CD14-positive monocyte (primary cell): ENCODE measurements at places on chromosomes 5 and 9.
A peak's percentile ranks its signal among the peaks of the same experiment; 100 is the strongest.

GRCh38 chr5:65072850-65073249, 304.1 kb downstream of the CWC27 start:
- no peak for DNase-seq

GRCh38 chr5:67012171-67012570, 184.4 kb downstream of the CD180 start:
- DNase-seq = no peak

GRCh38 chr5:55868846-55869245, 17.7 kb downstream of the IL31RA start:
- peak; percentile 71 for DNase-seq

DNA sequence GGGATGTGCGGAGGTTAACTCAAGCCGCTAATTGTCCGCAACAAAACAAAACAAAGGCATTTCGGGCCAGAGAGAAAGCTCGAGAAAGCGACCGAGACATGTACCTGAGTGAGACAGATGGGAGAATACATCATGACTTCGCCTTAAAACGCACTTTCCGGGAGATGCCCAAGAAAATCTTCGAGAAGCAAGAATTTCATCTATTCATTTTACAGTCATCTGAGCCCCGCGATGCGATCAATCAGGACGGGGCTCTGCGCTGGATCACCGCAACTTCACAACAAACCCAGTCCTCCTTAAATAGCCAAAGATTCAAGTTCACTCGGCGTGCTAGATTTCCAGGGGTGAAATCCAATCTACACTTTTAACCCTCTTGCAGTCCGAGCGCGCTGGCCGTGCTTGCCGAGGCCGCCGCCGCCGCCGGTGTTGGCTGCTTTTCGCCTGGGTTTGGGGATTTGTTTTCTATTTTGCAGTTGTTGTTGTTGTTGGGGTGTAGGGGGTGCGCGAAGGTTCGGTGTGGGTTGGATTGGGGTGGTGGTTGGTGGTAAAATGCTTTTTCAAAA, 482 bp downstream of the NFIB start:
- no peak for DNase-seq

GRCh38 chr5:107601076-107601475, 69.7 kb downstream of the EFNA5 start:
- no peak for DNase-seq

DNA sequence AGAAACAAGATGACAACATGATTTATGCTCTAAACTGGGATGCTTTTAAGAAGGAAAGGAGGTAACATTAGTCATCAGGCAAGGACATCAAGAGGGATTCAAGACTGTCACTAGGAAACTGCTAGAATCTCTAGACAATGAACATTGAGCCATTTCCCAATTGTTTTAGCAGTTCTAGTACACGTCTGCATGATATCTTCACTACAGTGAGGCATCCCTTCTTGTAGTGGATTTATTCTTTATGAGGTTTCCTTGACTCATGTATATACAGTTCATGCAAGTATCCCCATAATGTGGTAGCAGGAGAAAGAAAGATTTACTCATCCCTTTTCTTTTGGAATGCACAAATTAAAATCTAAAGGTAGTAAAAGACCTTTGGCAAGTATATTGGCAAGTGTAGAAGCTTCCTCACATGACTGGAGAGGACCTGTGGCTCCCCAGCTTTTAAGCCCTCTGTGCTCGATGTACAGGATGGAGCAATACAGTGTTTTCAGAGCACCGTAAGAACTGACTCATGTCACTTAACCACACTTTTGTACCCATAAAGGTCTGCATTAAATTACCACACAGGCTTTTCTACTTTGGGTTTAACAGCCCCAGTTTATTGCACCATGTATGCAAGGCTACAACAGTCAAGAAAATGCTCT, 335.9 kb downstream of the SEMA5A start:
- DNase-seq = no peak

DNA sequence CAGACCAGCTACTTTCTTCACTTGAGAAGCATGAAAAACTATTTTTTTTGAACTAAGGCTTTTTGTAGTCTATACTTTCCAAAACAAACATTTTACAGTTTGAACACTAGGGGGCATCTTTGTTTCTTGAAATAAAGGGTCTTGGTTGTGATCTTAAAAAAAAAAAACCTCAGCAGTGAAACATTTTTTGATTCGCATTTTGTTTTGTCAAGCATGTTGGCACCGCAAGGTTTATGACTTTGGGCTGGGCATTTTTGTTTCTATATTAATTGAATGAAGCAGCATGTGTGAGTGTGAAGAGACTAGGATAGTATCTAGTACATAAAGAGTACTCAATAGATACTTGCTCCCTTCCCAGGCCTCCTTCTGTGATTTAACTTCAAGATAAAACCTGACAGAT, 31.6 kb upstream of the ACOT12 start:
- DNase-seq = peak; percentile 50

- peak; percentile 10 for DNase-seq
These were observed 9.3 kb downstream of the OBP2B start for GRCh38 chr9:133199648-133200321.

DNA sequence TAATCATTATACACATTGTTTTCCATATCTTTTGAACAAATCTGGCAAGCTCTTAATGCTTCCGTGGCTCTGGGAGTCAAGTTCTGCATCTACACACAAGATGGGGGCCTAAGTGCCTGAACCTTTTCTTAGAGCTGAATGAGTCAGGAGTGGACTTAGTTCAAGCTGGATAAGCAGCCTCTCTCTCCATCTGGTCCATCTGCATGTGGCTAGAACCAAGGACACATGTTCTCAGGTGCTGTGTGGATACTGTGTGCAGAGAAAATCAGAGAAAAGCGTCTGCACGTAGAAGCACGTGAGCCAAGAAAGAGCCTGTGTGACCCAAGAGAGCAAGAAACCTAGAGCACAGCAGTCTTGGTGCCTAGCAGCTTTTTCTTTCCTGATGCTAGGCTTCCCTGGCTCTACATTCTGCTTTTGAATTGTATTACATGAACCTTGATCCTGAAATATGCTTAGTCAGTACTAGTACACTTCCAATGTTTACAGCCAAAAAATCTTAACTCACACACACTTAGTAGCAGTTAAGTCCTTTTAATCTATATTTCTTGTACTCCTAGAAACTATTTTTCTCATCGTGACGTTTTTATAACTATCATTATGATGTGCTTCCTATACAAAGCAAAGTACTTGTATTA, 1798.9 kb downstream of the MAT2B start:
- DNase-seq = no peak

DNA sequence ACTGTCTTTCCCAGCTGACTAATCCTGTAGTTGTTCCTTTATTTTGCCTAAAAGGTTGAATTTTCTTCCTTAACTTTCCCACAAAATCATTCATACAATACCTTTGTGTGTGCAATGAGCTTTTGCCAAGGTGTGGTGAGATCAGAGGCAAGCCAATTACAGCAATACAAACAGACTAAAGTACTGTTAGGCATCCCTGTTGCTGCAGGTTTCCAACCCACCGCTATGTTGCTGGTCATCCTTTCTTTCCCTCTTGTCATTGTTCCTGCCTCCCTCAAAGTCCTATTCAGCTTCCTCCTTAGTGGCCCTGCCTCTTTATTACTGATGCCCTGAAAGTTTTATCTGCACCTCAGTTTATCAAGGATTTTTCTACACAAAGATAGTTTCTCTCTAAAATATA, 22.1 kb downstream of the ITGA2 start:
- no peak for DNase-seq

DNA sequence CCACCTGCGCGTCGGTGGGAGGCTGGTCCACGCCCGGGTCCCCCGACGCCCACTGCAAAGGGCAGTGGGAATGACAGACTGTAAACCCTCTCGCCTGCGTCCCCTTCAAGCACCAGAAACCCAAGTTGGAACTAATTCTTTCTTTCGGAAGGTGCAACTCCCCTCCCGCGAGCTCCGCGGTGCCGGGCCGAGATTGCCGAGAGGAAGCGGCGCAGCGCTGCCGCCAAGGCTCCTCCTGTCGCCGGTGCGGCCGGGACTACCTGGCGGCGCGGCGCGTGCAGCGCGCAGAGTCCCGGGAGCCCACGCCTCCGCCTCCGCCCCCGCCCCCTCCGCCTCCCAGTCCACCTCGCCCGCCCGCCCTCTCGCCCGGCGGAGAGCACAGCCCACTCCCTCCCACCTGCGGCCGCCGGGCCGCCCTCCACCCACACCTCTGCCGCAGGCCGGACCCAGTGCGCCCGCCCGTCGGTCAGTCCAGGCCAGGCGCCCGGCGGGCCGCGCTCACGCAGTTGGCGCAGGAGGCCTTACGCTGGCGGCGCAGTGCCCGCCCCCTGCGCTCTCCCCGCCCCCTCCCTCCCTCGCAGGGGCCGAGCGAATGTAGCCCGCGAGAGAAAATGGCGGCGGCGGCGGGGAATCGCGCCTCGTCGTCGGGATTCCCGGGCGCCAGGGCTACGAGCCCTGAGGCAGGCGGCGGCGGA, at the start of gene MAP3K1:
Gene MAP3K1 (plus strand): TSS at position 587 of the 695 bp plus-strand sequence. CDS start 25 bp downstream, at position 612.
- peak; percentile 76 for DNase-seq

- DNase-seq = no peak
These were observed 6.8 kb downstream of the SLC36A1 start for GRCh38 chr5:151454166-151454565.

GRCh38 chr5:41869151-41869723, 988 bp downstream of the OXCT1 start:
- no peak for DNase-seq

- DNase-seq = no peak
These were observed 54.6 kb upstream of the ELL2 start for GRCh38 chr5:96016216-96016615.

DNA sequence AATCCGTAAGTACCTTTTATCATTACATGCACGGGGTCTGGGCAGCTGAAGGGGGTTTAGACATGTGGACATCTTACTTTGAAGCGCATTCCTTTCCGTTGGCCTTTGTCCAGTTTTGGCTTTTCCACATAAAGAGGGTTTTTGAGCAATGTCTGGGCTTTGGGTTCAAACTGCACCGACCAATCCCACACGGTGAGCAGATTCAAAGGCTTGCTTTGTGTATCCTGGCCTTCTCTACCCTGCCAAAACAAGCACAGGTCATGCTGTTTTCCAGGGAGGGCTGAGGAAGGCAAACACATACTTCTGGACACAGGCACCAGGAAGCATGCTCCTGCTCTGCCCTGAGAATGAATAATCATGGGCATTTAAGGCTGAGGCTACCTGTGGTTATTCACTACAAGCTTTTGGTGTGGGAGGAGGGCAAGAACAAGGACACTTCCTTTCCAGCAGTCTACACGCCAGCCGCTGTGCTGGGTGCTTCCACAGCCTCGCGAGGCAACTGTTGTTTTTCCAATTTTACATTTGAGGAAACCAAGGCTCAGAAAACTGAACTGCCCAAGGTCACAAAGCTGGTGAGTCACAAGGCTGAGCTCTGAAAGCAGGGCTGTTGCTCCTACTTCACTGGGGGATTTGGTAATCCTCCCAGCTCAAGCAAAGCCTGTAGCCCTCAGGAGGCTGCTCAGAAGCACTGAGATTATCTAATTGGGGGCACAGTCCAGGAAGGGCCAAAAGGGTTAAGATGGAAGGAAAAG, 59.8 kb upstream of the GOLPH3 start:
- DNase-seq = peak; percentile 68

DNA sequence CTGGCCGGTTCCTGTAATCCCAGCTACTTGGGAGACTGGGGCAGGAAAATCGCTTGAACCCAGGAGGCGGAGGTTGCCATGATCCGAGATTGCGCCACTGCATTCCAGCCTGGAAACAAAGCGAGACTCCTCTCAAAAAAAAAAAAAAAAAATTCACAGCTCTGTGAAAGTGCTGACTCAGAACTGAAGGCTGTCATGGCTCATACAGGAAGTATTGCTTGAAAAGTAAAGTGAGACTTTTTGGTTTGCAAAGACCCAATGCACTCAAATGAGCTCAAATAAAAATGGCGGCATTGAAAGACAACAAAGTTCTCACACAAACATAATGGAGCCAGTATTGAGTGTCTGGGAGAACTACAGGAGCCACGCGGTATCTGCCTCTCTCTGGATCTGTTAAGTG, 202.1 kb downstream of the FBXL7 start:
- no peak for DNase-seq

- DNase-seq = no peak
These were observed 110.6 kb downstream of the HTR4 start for GRCh38 chr5:148543727-148544126.

- DNase-seq = no peak
These were observed 215.6 kb downstream of the EFNA5 start for GRCh38 chr5:107455111-107455544.

DNA sequence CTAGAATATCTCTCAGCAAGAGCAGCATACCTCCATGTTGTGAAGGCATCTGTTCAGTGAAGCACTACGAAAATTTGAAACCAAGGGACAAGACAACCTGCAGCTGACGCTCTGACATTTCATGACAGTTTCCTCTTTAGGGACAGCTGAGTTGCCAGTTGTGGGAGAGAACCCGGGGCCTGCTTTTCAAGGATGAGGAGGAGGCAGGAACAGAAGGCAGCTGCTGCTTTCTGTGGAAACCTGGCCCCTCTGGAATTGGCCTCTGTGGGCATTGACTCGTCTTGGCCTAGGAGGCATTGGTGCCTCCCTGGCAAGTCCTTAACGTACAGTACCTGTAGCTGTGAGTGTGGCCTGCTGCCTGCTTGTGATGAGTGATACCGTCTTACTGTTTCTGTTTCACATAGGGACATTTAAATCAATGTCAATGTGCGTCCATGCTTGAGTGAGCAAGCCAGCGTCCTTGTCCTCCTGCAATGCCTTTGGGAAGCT, 21.6 kb downstream of the SLC46A2 start:
- no peak for DNase-seq

GRCh38 chr9:88990041-88990728, 1.1 kb upstream of the S1PR3 start:
- no peak for DNase-seq

GRCh38 chr5:83965441-83965840, 244.8 kb upstream of the HAPLN1 start:
- no peak for DNase-seq

DNA sequence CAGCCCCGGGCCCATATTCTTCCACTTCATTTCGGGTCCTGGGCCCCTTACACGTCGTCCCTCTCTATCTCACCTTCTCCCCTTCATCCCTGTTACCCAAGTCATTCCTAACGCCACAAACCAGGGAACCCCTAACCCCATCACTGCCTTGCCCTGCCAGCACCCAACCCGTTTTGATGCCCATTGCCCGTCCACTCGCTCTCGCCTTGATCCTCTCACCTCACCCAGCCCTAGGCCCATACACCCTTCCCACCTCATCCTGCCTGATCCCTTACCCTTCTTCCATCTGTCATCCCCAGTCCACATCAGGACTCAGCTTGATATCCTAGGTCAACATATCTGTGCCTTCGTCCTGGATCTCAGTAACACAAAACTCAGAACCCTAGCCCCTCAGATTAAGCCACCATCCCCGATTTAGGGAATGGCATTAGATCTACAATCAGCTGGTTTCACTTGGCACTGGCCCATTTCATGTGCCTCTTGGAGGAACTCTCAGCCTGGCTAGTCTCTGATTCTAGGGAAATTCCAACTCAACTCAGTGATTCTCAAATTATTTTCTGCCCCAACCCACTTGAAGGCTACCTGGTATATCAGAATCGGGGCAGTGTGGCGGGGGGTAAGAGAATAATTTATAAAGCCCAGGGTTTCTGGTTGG, 489 bp downstream of the CHMP5 start:
- DNase-seq = no peak

- peak; percentile 7 for DNase-seq
These were observed 188.4 kb downstream of the SLC12A2 start for GRCh38 chr5:128271859-128272464.
